ENCODE measurements at places on chromosomes 3 and 15. TPM values are rescaled to one million over a fixed set of nuclear protein-coding genes. Genes with fewer than 3 reads are reported as not detected.
A peak's percentile ranks its signal among the peaks of the same experiment; 100 is the strongest.

DNA sequence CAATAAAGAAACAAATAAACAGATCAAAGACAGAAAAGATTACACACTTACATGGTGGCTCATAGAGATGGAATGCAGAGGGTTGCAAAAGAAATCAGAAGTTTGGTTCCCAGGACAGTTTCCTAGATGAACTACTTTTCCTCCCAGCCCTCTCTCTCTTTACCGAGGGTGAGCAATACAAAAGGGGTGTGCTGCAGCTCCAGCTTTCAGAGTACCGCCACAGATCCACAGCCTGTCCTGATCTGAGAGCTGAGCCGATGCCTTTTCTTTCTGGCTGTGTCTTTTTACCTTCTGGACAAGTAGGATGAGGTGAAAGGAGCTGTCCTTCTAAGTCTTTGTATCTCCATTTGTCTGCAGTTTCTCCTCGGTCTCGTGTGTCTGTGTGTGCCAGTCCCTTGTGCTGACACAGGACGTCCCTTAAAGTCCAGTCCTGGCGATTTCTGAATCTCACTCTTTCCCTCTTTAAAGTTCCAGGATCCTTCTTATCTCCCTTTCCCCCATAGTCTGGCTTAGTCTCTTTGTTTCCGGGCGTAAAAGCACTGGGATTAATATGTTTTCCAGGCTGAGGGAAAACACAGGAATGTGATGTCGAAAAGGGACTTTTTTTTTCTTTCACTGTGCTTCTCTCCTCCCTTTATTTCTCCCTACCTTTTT, 540 bp downstream of the CCDC80 start:
- peak; percentile 22 for DNase-seq

TARS3 gene
- polyA plus RNA-seq = 19.8 TPM

- no peak for DNase-seq
These were observed 192.4 kb upstream of the IL12A start for GRCh38 chr3:159796226-159796625.

GRCh38 chr3:67622652-67623051, 31.8 kb downstream of the SUCLG2 start:
- DNase-seq = no peak

DNA sequence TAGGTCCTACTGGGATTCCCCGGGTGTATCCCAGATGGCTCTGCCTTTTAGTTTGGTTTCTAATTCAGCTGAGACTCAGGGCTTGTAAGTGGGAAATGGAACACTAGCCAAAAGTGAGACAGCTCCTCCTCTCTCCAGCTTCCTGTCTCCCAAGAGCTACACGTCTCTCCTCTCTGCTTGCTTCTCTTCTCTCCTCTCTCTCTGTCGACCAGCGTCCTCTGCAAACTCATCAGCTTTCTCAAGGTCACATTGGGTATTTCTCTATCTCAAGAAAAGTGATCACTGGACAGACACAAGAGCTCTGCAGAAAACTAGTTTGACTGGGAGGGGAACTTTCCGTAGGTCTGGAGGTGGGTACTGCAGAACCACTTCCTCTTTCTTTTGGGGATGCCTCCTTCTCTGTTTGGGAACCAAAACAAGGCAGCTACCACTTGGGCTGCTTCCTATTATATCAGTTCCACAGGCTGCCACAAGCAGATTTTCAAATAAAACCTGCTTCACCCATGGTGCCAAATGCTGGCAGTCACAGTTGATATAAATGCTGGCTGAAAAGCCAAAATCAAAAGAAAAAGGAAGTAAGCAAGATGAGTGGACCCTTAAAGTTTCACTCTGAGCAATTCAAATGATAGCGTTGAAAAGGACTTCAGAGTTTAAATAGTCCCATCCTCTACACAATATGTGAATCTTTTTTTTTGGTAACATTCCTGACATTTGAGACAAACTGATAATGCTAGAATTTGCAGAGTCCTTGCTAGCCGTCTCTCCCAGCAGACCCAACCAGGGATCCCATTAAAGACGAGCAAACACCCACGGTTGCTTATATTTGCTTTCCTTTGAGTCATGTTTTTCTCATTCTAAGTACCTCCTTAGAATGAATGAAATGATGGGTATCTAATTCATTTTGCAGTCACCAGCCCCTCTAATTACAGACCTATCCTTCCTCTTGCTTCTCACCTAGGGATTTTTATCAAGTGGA, 7.2 kb upstream of the DYNC1LI1 start:
- peak; percentile 17 for DNase-seq

- no peak for DNase-seq
These were observed 87.0 kb downstream of the ANP32A start for GRCh38 chr15:68733666-68734065.

SLC51B gene
- polyA plus RNA-seq = 20.2 TPM

C3orf85 gene
- 95.5 TPM for polyA plus RNA-seq

DNA sequence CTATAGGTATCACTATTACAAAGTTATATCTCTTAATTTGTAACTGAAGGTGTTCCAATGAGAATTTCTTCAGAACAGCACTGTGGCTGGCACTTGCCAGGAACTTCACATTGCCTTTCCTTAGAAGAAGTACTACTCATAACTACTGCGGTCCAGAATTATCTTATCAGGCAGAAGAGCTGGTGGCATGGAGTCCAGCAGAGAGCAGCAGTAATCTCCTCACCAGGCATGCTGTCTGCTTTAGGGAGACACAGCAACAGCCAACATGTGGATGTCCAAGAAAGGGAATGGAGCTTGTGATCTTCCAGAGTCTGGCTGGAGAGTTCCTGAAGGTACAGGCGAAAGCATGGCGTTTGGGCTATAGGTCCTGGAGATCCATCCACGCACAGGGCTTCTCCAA, 919.7 kb upstream of the NR2F2 start:
- DNase-seq = no peak

- DNase-seq = no peak
These were observed 27.2 kb upstream of the UBE2Q2 start for GRCh38 chr15:75815811-75816719.

CKMT1B gene
- 15.3 TPM for polyA plus RNA-seq

DNA sequence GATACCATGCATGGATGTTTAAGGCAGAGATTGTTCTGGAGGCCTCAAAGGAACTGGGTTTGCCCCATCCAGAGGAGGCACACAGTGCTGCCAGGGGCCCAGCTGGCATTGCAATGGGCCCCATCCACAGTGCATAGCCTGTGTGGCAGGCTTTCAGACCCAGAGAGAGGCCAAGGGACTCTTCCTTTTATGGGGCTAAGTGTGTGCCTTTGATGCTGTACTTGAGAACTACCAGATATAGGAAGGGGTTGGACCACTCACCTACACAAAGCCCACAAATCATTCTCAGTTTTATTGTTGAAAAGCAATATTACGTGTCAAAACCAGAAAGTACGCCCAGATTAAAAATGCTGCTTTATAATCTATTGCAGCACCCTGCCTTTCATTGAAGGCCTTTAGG, 134.9 kb downstream of the EPHB1 start:
- no peak for DNase-seq

SLC27A2 gene
- 29.6 TPM for polyA plus RNA-seq

EPHB3 gene
- polyA plus RNA-seq = 9.3 TPM

- no peak for DNase-seq
These were observed 16.1 kb upstream of the BLM start for GRCh38 chr15:90701048-90701447.

RAD51 gene
- 8.1 TPM for polyA plus RNA-seq

KY gene
- 3.1 TPM for polyA plus RNA-seq

- DNase-seq = no peak
These were observed 171.0 kb upstream of the NECTIN3 start for GRCh38 chr3:110900576-110900975.

DNA sequence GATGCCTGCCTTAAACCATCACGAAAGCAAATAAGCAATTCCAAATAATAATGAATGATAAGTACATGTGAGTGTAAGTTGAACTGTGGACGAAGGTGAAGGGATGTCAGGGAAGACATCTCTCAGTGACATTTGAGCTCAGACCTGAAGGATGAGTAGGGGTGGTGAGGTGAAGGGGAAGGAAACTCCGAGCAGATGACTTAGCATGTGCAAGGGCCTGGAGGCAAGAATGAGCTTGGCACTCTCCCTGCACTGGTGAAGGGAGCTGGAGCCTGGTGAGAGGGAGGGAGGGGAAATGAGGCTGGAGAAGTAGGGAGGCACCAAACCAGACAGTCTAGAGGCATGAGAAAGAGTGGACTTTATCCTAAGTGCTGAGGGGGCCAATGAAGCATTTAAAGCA, 84.3 kb downstream of the MTHFS start:
- no peak for DNase-seq

DNA sequence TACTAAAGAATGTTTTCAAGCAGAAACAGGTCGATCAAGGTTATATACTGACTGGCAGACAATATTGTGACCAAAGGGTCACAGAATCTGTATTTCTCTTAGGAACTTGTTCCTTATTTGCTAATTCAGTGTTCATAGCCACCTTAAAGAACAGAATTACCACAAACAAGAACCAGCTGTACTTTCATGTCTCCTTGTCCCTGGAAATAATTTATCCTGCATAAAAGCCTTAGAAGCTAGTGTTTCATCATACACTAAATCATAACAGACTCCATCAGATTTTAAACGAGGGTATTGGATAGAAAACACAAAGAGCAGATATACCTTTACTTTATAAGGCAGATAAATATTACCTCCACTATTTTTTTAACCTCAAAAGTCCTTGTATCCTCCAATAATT, 6.4 kb downstream of the DNAJC19 start:
- DNase-seq = no peak

DNA sequence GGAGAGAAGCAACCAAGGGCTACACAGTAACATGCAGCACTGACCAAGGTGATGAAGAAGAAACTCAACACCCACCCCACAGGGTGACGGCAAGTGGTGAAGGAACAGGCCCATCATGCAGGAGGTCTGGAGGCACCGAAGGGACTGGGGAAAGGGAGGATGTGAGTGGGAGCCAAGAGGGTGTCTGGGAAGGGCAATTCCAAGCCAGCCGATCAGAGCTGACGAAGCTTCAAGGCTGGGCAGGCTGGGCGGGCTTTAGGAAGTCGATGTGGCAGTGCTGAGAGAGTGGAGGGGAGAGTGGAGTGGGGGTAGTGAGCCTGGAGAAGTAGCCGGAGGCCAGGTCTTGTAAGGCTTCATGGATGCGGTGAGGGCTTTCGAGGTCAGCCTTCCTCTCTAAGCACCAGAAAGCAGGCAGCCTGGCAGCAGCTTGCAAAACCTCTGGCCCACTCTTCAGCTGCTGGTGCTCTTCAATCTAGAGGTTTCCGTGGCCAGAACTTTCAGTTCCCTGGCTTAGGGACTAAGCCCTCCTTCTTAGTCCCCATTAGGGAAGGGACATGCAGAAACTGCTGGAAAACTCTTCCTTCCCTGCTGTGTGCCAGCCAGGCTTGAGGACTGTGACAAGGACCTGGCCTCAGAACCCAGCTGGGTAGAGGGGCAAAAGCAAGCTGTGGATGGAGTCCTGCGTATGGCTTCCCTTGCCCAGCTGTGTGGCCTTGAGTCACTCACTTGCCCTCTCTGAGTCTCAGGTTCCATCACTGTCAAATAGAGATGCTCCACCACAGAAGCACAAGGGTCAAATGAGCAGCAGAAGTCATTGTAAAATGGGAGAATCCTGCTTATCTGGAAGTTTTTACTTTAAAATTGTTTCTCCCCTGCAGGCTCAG, 72.1 kb downstream of the TLE3 start:
- no peak for DNase-seq

- peak; percentile 19 for DNase-seq
These were observed 113.0 kb upstream of the PFN2 start for GRCh38 chr3:150083655-150084042.

DNA sequence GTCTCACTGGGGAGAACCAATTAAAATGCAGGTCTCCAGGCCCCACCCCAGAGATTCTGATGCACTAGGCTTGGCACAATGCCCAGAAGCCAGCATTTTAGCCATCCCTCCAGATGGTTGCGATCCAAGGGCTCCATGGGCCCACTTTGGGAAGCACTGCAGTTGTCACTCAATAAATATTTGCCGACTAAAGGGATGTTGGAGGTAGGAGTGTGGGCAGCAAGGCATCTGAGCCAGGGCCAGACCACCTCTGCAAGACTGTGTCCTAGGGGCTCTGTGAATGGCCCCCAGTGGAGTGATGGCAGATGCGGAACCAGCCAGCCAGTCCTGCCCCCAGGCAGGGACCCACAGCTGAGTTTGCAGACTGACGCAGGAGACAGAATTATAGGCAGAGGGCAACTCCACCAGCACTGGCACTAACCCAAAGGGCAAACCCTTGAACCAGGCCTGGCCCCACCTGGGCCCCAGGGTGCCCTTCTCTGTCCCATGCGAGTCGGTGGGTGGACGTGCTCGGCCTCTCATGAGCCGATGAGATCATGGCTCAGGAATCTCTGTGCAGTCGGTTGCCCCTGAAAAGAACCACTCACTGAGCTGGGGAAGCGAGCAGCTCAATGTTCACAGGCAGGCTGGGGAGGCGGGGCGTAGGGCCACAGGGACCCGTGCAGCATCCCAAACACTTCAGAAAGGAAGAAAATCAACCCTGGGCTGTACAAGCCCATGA, 49.7 kb downstream of the SEMA5B start:
- DNase-seq = peak; percentile 53

IL12A gene
- polyA plus RNA-seq = 2.8 TPM

GRCh38 chr3:5010706-5011554, 31.7 kb downstream of the BHLHE40 start:
- no peak for DNase-seq

SAMMSON gene
- 0.09 TPM for polyA plus RNA-seq

GRCh38 chr15:35854316-35854715, 308.4 kb upstream of the DPH6 start:
- DNase-seq = no peak

DNA sequence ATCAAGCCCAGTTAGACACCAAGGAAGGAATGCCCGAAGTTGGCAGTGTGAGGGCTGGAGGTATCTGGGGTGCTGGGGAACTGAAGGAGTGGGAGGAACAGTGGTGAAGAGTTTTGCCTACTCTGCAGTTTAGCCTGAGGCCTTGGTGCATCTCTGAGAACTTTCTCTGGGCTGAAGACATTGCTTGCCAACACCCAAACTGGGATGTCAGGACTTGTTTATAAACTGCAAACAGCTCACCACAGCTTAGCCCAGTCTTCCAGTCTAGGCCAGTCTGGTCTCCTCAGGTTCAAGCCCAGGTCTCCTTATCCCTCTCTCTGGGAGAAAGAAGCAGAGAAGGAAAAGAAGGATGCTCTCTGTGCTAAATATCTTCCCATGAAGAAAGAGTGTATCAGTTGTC, 68.0 kb upstream of the BOC start:
- no peak for DNase-seq

DLL4 gene
- polyA plus RNA-seq = 12.3 TPM

ZMYND10 gene
- polyA plus RNA-seq = 0.99 TPM

- no peak for DNase-seq
These were observed 14.1 kb downstream of the MYLK start for GRCh38 chr3:123870033-123870432.

GRCh38 chr3:194007592-194008337, 128.2 kb upstream of the HES1 start:
- no peak for DNase-seq

CYP1A1 gene
- 0.54 TPM for polyA plus RNA-seq

DNA sequence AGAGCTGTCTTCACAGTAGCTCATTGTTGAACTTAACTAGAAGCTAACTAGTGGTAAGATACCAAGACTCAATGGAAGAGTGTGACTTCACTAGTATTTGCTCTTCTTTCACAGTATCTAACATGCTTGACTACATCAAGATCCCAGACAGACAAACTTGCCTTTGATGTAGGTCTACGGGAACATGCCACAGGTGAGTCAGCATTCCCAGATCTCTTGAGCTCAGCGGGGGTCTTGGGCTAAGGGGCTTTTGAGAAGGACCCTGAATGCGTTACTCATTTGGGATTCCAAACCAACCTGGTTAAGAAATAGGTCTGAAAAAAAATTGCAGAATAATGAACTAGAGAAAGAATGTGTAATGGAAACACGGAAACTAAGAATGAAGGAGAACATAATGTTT, 222.4 kb downstream of the RYR3 start:
- no peak for DNase-seq

All from large intestine (tissue), 12 donors.